Activated CD4-positive, alpha-beta T cell treated with anti-CD3 and anti-CD28 coated beads, Interleukin-2, amount 10 ng/mL, durations not matched to agents 7 days and 5 days (primary cell): ENCODE measurements at places on chromosomes 12 and 14. TPM values are rescaled to one million over a fixed set of nuclear protein-coding genes. Genes with fewer than 3 reads are reported as not detected.

The ADGRD1 gene
- not detected for total RNA-seq

- no peak for DNase-seq
Observed at GRCh38 chr12:19093218-19093617, 36.3 kb upstream of the PLEKHA5 start.

The IQSEC3 gene
- total RNA-seq: not detected

- no peak for DNase-seq
Observed at GRCh38 chr14:87268997-87269396, 724.0 kb downstream of the GALC start.

DNA sequence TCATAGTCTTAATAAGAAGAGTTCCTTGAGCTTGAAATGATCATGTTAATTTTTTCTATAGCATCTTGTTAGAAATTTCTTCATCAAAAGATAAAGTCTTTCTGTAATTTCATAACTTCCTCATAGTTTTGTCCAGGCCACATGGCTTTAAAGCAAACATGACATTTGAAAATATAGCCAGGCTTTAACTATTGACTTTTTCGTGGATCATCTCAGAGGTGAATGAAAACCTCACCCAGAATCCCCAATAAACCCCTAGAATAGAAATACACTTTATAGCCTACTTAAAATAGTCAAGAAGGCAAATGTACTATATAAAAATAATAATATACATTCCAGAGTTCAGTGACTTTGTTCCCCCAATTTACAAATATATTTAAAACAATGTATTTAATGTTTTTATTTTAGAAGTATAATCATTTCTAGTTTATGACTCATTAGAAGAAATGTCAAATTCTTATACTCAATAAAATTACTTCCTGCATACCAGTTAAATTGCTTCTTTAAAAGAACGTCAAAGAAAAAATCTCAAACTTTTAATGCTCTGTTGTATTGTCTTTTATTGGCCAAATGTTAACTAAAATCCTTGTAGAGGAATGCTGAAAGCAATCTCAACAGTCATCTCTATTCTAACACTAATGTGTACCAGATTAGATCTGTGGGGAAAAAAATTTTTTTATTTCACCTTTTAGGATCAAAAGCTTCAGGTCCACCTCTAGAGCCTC is 21.6 kb downstream of the EXOC5 start:
- no peak for DNase-seq

DNA sequence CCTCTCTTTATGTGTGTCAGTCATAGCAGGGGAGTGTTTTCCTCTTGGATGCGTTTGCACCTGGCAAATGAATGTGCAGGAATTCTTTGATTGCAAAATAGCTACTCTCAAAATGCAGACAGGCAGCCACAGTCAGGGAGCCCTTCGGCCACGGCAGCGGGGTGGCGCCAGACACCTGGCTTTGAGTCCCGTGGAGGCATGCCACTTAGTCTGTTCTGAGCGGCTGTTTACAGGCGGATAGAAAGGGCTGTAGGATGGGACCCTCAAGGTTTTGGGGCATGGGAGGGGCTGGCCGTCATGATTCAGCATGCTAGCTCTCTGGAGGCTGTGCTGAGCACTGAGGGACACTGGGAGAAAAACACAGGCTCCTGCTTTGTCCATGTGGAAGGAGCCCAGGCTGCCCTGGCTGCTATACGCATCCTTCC is 117.1 kb downstream of the SLC25A47 start:
- peak; percentile 44 for DNase-seq

GRCh38 chr12:26239852-26240815 is 44.8 kb downstream of the SSPN start:
- no peak for DNase-seq

DNA sequence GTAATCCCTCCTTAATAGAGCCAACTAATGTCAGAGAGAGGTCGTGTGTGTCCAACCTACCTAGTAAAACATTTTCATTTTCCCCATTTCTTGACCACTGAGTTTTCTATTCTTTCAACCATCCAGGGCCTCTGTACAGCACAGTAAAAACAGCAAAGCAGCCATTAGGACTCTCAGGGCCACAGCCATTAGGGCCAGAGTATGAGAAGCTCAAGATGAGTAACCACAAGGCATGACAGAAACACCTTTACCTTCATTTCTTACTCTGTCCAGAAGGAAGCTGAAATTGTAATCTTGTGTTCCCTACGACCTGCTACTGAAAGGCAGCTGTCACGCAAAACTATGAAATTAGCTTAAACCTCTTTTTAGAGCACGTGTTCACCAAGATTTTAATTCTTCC is 2.3 kb downstream of the SPPL3 start:
- DNase-seq: no peak

GRCh38 chr14:21346532-21347135 is 37.2 kb downstream of the SUPT16H start:
- DNase-seq: no peak

The HCAR1 gene
- 0.17 TPM for total RNA-seq

GRCh38 chr14:75885829-75886228 is 96.0 kb downstream of the TGFB3 start:
- no peak for DNase-seq

DNA sequence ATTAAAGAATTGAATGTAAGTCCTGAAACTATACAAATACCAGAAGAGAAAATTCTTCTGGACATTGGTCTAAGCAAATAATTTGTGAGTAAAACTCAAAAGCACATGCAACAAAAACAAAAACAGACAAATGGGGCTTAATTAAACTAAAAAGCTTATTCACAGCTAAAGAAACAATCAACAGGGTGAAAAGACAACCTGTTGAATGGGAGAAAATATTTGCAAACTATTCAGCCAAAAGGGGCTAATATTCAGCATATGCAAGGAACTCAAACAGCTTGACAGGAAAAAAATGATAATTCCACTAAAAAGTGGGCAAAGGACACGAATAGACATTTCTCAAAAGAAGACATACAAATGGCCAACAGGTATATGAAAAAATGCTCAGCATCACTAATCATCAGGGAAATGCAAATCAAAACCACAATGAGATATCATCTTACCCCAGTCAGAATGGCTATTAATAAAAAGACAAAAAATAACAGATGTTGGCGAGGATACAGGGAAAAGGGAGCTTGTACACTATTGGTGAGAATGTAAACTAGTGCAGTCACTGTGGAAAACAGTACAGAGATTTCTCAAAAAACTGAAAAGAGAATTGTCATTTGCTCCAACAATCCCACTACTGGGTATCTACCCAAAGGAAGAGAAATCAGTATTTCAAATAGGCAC is 177.5 kb upstream of the RTL1 start:
- DNase-seq: no peak

The ANO4 gene
- total RNA-seq: not detected

GRCh38 chr12:121717041-121717699 is 4.6 kb downstream of the TMEM120B start:
- DNase-seq: no peak

The KRT78 gene
- not detected for total RNA-seq

GRCh38 chr14:77353469-77354141 is 23.3 kb downstream of the TMED8 start:
- DNase-seq: no peak

The RPGRIP1 gene
- not detected for total RNA-seq

DNA sequence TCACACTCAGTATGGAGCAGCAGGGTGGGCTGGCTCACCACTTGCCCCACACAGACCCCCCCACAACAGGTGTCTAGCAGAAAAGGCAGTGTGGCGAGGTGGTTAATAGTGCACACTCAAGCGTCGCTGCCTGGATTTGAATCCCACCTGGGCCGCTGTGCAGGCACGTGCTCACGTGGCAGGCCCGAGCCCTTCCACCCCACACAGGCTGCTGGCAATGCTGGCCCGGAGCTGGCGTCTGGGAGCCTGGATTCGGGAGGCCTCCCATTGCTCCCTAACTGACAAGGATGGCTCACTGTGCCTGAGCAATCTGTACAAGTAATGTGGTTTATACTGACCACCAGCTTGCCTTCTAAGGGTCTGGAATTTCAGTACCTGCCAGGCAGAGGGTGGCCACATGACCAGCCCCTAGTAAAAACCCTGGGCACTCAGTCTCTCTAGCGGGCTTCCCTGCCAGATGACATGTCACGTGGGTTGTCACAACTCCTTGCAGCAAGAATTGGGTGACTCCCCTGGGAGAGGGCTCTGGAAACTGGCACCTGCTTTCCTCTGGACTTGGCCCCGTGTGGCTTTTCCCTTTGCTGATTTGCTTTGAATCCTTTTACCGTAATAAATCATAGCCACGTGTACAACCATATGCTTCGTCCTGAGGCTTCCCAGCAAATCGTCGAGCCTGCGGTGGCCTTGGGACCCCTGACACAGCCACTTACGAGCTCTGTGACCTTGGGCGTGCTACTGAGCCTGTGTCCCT is 72.8 kb downstream of the SCARB1 start:
- no peak for DNase-seq

DNA sequence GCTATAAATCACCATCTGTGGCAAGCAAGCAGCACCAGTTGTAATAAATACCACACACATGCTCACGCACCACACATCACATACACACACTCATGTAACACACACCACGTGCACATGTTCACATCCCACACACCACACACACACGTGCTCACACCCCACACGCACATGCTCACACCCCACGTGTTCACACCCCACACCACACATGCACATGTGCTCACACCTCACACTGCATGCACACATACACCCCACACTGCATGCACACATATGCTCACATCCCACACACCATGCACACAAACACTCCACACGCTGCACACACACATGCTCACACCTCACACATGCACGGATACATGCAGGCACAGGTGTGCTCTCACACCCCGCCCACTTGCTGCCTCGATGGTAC is 22.9 kb upstream of the ANKLE2 start:
- DNase-seq: no peak

- DNase-seq: no peak
Observed at GRCh38 chr14:94449930-94450329, 2.7 kb downstream of the SERPINA11 start.
